ENCODE measurements at places on chromosomes 16 and 17. TPM values are rescaled to one million over a fixed set of nuclear protein-coding genes. Genes with fewer than 3 reads are reported as not detected.

Gene TNRC6C
- total RNA-seq, result 64.7 TPM

Gene AXIN2
- 26.5 TPM for total RNA-seq

Gene CNTNAP4
- 1.2 TPM for total RNA-seq

Gene KRTAP4-1
- not detected for total RNA-seq

Gene KRTAP3-2
- total RNA-seq, result not detected

Gene GRIN2A
- total RNA-seq, result 6.8 TPM

Gene GLP2R
- not detected for total RNA-seq

Gene GNGT2
- not detected for total RNA-seq
